Cerebellar nuclear complex (tissue), 1 donor: ENCODE measurements at places on chromosomes 13 and 19.

GRCh38 chr13:99307247-99307646 lies at the start of gene GPR183:
TSS of gene GPR183 (minus strand) at chr13:99307399. CDS start at chr13:99296145, 11,254 bp downstream.
- DNase-seq: no peak

GRCh38 chr19:45163751-45164460 lies 3.1 kb upstream of the NKPD1 start:
- DNase-seq: no peak

GRCh38 chr19:6011794-6012193 lies 33.9 kb upstream of the RANBP3 start:
- no peak for DNase-seq

DNA sequence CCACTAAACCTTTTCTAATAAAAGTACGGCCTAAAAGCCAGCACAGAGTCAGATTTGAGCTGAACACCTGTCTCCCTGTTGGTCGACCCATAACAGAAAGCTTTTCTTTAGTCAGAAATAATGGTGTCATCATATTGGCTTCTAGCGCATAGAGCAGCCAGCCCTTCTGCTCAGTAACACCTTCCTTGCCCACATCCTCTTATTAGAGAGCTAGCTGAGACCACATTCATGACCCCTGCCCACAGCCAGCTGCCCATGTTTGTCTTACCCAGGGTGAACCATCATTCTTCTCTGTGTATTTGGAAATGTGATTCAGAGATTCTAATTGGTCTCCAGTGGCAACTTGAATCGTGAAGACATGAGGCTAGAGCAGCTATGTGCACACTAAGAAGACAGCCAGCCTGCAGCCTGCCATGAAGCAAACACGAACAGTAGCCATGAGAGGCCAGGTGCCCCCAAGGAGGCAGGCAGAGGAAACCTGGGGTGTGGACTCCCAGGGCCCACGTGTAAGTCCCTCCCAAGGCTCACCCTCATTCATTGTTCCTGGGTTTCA lies 82.3 kb upstream of the PDCD5 start:
- no peak for DNase-seq

- no peak for DNase-seq
Observed at GRCh38 chr19:13840305-13841085, 36.4 kb upstream of the NANOS3 start.

DNA sequence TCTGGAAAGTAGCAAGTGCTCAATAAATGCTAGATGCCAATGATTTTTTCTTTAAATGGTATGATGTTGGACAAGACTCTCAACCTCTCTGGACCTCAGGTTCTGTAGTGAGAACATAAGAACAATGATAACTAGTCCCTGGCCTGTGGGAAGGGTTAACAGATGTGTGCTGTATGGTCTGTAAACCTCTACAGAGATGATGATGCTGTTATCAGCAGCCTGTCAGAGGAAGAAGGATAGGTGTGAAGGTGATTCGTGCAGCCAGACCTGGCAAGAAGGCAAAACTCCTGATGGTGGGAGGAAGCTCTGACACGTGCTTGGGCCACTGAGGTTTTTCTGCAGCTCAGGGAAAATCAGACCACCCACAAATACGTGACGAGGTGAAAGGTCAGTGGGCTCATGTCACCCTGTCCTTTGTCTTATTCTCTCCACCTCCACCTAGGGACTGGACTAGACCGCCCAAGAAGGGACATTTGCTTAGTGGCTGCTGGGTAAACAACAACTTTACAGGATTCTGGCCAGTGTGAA lies 36.7 kb upstream of the UBL3 start:
- DNase-seq: no peak

DNA sequence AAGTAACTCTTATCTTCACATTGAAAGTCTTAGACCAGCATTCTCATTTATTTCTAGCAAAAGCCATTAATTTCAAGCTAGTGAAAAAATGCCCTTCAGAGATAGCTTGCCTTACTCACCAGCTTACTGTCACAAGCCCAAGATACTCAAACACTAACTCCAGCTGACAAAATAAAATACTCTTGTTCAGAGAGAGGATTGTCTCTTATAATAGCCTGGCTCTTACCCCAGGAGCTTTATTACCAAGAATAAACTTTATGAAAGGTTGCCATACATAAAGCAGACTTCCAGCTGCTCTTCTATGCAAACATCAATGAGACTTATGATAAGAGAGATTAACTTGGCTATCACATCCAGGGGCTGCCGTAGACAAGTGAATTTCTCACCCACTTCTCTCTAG lies 53.6 kb downstream of the XPO4 start:
- DNase-seq: no peak

DNA sequence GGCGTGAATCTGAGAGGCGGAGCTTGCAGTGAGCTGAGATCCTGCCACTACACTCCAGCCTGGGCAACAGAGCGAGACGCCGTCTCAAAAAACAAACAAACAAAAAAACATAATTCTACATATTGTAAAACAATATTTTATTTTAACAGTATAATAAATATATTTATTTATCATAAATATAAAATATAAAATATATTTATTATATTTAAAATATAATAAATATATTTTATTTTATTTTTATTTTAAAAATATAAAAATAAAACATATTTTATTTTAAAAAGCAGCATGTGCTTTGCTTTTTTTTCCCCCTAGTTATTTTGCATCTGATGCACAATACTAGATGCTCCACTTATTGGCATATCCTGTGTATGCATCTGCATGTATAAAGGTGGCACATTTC lies 1634.6 kb upstream of the PCDH20 start:
- no peak for DNase-seq

DNA sequence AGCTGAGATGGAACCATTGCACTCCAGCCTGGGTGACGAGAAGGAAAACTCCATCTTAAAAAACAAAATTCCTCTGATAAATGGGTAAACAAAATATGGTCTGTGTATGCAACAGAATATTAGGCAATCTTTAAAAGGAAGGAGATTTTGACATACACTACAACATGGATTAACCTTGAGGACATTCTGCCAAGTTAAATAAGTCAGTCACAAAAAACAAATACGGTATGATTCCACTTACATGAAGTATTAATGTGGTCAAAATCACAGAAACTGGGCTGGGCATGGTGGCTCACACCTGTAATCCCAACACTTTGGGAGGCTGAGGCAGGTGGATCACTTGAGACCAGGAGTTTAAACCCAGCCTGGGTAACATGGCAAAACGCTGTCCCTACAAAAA lies 3.0 kb upstream of the ZNF444 start:
- DNase-seq: no peak

- no peak for DNase-seq
Observed at GRCh38 chr19:39927076-39927475, 7.4 kb downstream of the FCGBP start.

- no peak for DNase-seq
Observed at GRCh38 chr19:50352242-50352641, 13.2 kb downstream of the NAPSA start.

- no peak for DNase-seq
Observed at GRCh38 chr19:32372726-32373517, 27.5 kb downstream of the ZNF507 start.

DNA sequence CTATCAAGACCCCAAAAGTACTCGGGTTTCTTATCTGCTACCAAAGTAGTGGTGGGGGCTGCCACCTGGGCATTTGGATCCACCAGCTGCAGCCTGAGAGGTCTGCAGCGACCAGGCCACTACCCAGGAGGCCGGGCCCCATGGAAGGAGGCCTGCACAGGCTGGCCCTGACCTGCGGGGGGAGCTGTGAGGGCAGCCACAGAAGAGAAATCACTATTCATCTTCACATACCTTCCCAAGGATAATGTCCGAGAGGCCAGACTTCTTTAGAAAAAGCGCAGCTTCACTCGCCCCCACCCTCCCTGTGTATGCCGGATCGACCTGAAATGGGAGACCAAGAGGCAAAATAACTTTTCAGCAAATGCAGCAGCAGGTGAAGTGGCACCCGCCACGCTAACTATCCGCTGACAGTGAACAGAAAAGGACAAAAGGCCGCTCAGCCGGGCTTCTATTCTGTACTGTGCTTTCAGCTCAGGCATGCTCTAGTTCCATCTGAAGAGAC lies 30.1 kb downstream of the EPS15L1 start:
- no peak for DNase-seq

- no peak for DNase-seq
Observed at GRCh38 chr13:28329395-28330158, 165.4 kb downstream of the FLT1 start.

DNA sequence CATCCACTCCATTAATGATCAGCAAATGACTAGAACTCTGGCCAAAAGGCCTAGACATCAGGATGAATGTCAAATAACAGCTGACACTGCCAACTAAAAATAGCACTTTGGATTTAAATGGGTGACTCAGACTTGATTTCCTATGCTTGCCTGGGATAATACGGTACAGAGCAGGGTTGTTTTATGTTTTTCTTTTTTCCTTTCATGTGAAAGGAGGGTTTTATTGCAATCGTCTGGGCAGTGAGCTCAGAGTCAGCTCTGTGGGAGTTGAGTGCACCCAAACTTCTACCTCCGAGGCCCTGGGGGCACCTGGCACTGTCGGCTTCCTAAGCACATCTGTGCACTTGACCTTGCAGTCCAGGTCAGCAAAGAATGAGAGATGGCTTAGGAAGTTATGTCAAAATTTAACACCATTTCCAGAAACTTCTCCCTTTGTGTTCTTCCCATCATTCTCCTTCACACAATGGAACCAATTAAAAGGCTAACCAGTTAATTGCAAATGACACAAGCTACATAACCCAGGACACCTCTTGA lies 134.1 kb downstream of the LACC1 start:
- DNase-seq: no peak
